ENCODE measurements at places on chromosomes 4 and X. TPM values are rescaled to one million over a fixed set of nuclear protein-coding genes. Genes with fewer than 3 reads are reported as not detected.
A peak's percentile ranks its signal among the peaks of the same experiment; 100 is the strongest.

DNA sequence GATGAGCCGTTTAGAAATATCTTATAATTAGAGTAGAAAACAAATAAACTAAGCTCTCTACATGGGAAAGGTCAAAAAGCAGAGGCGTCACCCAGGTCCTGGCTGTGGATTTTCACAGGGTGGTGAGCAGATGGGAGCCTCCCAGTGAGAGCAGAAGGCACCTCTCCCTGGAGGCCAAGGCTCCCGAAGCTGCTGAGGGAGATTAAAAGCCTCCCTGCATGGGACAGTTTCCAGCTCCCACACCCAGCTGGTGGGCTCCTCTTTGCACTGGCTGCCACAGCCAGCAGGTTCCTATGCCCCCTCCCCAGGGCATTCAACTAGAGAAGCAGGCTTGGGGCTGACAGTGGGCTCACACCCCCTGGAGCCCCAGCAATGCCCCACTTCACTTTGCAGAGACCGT, 55.2 kb upstream of the TBC1D9 start:
- no peaks in the 10 kb centered on the region for H3K27me3 ChIP-seq
- H3K4me3 ChIP-seq, result no peak overlapping the region
- no peaks in the 10 kb centered on the region for H3K36me3 ChIP-seq
- no peak overlapping the region for H3K27ac ChIP-seq

- H3K36me3 ChIP-seq, result no peaks in the 10 kb centered on the region
- no peak for DNase-seq
- H3K27me3 ChIP-seq, result no peaks in the 10 kb centered on the region
- H3K4me3 ChIP-seq, result no peak overlapping the region
- no peaks in the 10 kb centered on the region for H3K4me1 ChIP-seq
Observed at GRCh38 chrX:150456466-150456865, 93.3 kb downstream of the MAMLD1 start.

DNA sequence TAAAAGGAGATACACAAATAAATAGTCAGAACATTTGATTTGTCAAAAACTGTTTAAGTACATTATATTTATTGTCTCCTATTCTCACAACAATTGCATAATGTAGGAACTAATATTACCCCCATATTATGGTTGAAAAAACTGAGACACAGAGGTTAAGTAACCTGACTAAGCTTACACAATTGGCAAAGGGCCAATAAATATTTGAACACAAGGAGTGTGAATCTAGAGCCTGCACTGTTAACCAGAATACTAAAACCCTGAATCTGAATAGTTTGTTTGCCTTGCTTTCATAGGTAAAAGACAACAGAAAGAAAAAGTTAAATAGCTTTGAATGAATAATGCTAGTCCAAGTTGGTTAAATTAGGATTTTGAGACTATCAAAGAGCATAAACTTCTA, 55.2 kb downstream of the IL13RA2 start:
- H3K27ac ChIP-seq, result no peak overlapping the region
- no peaks in the 10 kb centered on the region for H3K4me1 ChIP-seq
- no peaks in the 10 kb centered on the region for H3K36me3 ChIP-seq
- DNase-seq, result no peak
- no peaks in the 10 kb centered on the region for H3K27me3 ChIP-seq

- H3K4me1 ChIP-seq, result no peaks in the 10 kb centered on the region
- no peaks in the 10 kb centered on the region for H3K36me3 ChIP-seq
- H3K27me3 ChIP-seq, result no peaks in the 10 kb centered on the region
- no peak for DNase-seq
- no peak overlapping the region for H3K4me3 ChIP-seq
- H3K27ac ChIP-seq, result no peak overlapping the region
Observed at GRCh38 chr4:106056914-106057313, 161.6 kb downstream of the NPNT start.

DNA sequence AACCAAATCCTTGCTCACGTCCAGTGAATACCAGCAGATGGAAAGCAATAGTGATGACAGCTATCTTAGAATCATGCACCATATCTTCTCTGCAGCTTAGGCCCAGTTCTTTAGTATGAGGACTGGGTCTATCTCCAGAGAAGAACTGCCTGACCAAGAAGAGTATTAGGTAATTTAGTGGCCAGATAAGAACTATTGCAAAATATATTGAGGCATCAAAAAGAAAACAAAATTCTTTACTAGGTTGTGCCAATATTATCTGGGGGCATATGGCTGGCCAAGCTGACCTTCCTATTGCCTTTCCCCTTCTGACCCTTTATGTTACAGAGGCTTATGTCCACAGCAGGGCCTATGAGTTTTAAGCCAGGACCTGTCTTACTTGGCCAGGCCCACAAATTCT, 91.2 kb downstream of the RLIM start:
- H3K4me3 ChIP-seq, result no peak overlapping the region
- no peaks in the 10 kb centered on the region for H3K4me1 ChIP-seq
- H3K36me3 ChIP-seq, result no peaks in the 10 kb centered on the region
- no peak for DNase-seq

- peaks cover 5% of the 10 kb centered on the region for H3K4me1 ChIP-seq
- H3K27me3 ChIP-seq, result no peaks in the 10 kb centered on the region
- H3K27ac ChIP-seq, result no peak overlapping the region
- no peak overlapping the region for H3K4me3 ChIP-seq
- no peaks in the 10 kb centered on the region for H3K36me3 ChIP-seq
Observed at GRCh38 chr4:169147191-169147590, 123.6 kb downstream of the SH3RF1 start.

- H3K4me3 ChIP-seq, result no peak overlapping the region
- H3K4me1 ChIP-seq, result no peaks in the 10 kb centered on the region
- H3K27ac ChIP-seq, result no peak overlapping the region
- no peaks in the 10 kb centered on the region for H3K36me3 ChIP-seq
- no peaks in the 10 kb centered on the region for H3K27me3 ChIP-seq
- no peak for DNase-seq
Observed at GRCh38 chrX:36867143-36867542, 141.0 kb upstream of the FAM47C start.

- no peak overlapping the region for H3K4me3 ChIP-seq
- H3K27me3 ChIP-seq, result no peaks in the 10 kb centered on the region
- H3K27ac ChIP-seq, result no peak overlapping the region
- peak; percentile 25 for DNase-seq
Observed at GRCh38 chr4:99462875-99463464, 27.8 kb upstream of the ADH7 start.

DNA sequence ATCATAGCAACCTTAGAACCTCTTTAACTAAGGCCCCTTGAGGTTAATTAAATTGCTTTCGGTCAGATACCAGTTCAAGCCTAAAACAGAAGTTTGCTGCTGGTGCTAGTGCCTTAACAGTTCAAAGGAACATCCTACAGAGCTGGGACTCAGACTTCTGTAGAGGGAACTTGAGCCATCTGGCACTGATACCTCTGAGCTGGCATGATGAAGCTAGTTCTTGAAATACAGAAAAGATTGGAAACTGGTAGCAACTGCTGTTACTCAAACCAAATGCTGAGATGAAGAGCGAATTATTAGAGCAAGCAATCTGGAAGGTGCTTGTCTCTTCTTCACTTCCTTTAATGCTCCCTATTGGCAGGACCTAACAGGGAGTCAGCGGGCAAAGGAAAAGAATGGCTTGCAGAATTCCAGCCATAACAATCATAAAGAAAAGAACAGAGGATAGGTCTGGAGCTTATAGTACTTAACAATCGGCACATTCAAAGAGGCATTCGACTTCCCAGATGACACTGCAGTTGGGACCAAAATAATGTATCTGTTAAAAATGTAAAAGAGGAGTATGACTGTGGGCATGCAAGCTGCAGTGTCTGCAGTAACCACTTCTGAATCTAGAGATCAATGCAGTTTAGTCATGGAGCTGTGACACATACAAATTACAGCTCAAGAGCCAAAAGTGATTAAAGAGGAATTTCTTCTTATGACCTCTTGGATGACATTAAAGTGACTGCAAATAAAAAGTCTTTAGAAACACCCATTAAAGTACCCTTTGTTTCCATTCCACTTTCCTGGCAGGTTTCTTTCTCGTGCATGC, 298.9 kb downstream of the PDGFC start:
- no peak overlapping the region for H3K4me3 ChIP-seq
- no peak overlapping the region for H3K27ac ChIP-seq
- H3K4me1 ChIP-seq, result no peaks in the 10 kb centered on the region
- H3K36me3 ChIP-seq, result no peaks in the 10 kb centered on the region

GRCh38 chrX:15854712-15855567, at the start of gene AP1S2:
Gene AP1S2, minus strand, starts transcription at chrX:15854813. Its CDS starts 2,289 bp downstream, at chrX:15852524.
- H3K4me1 ChIP-seq, result no peaks in the 10 kb centered on the region
- peak within 1 kb of the TSS; percentile 66 for H3K4me3 ChIP-seq
- H3K27me3 ChIP-seq, result no peaks in the 10 kb centered on the region
- peak; percentile 42 for DNase-seq
- H3K36me3 ChIP-seq, result no peaks in the 10 kb centered on the region

GRID2 gene
- total RNA-seq, result 0.08 TPM

PF4V1 gene
- total RNA-seq, result 0.51 TPM

CD38 gene
- 0.15 TPM for total RNA-seq

GAGE12E gene
- not detected for total RNA-seq

TMLHE gene
- 36.4 TPM for total RNA-seq

CAPN6 gene
- 0.08 TPM for total RNA-seq
